ENCODE measurements at places on chromosomes 4 and X.

- DNase-seq, result no peak
These were observed 34.4 kb upstream of the CDKL5 start for GRCh38 chrX:18390941-18391538.

GRCh38 chr4:105068516-105068915, 78.2 kb upstream of the TET2 start:
- DNase-seq, result no peak

GRCh38 chr4:184587701-184588100, 61.5 kb downstream of the CASP3 start:
- DNase-seq, result no peak

DNA sequence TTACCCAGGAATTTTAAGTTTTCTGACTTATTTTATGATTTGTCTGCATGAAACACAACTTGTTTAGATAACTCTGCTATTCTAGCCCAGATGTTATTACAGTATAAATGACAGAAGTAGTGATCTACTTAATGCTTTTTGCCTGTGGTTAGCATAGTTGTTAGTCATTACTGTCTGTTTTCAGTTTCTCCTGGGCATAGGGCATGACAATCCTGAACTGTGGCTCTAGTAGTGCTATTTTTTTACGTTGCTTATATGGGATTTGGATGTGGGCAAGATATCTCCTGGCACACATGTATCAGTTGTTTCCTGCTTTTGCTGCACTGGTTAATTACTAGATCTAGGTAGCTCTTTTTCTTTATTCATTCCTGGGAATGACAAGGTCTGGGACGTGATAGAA, 1005.8 kb downstream of the PCDH18 start:
- no peak for DNase-seq

DNA sequence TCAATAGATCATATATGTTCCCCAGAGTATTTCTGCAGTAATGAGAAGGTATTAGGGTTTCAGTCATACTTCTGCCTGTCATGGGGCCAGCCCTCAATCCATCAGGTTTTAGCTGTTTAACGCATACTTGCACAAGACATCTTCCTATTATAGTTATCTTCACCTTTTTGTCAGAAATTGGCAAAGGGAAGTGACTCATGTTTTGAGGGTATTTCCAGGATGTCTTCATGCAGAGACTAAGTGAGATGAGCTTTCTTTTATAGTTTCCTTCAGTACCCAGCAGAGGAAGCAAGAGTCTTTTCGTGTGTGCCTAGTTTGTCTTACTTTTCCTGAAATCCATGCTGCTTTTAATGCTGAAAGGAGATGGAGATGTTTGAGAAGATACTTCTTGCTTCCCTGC, 9.5 kb downstream of the CSTF2 start:
- DNase-seq, result no peak

- DNase-seq, result no peak
These were observed 32.9 kb downstream of the MAGED4 start for GRCh38 chrX:52217494-52218160.

DNA sequence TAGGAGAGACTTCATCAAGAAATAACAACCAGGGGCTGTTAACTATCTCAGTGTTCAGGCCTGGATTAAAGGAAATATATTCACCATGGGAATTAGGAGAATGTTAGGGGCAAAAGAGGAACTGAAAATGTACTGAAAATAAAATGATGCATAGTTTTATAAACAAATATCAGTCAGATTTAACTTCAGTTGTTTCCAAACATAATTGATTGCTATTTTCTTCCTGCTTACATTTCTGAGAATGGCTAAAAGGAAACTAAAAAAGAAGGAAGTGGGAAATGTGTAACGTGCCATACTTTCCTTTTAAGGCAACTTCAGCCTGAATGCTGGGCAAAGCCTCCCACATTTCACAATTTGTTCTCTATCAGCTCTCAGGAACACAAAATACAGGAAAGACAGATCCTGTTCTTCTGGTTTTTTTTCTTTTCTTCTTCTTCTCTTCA, 178.1 kb downstream of the MAML3 start:
- DNase-seq, result no peak

DNA sequence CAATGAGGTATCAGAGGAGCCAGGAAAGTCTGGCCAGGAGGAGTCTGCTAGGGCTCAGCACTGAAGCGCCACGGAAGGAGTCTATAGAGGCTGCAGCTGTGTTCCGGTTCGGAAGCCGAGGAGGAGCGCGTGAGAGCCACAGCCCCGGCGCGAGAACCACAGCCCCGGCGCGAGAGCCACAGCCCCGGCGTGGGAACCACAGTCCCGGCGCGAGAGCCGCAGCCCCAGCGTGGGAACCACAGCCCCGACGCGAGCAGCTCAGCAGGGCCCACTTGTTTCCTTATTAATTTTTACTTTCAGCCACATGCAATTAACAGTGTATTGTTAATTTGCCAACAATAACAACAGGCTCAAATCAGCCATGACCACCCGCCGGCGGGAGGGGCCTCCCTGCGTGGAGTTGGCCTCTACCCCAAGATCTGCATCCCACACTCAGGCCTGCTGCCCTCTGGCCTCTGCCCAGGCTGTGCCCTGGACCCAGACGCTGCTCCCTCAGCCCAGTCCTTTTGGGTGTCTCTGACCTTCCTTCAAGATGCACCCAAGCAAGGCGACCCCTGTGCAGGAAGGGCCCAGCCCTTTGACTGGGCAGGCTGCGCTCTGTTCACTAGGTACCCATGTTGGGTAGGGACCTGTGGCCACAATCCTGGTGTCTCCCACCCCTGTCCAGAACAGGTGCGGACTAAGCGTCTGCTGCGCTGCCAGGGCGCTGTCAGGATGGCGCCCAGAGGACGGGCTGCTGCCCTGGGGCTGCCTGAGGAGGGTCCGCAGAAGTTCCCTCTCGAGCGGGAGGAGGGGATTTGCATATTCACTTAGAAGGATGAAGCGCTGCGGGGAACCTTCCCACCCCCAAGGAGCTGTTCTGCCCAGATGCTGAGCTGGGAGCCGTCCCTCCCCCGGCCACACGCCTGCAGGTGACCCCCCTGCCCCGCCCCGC, 113.8 kb downstream of the ADRA2C start:
- DNase-seq, result no peak

DNA sequence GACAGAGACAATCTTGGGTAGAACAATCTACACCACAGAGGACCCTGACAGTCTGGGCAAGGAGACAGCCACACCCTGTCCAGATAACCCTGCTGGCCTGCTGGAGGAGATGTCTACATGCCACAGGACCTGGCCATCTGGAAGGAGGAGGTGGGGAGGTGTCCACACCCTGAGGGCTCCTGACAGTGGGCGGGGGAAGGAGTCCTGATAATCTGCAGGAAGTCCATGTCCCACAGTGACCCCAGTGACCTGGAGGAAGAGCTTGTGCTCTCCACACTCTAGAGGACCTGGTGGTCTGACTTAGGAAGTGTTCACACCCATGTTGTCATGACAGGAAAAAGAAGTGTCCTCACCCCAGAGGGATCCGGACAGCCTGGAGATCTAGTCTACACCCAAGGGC, 5.5 kb downstream of the SUV39H1 start:
- DNase-seq, result no peak
